ENCODE measurements at places on chromosomes 2 and 18. TPM values are rescaled to one million over a fixed set of nuclear protein-coding genes. Genes with fewer than 3 reads are reported as not detected.
A peak's percentile ranks its signal among the peaks of the same experiment; 100 is the strongest.

- H3K27ac ChIP-seq = peak overlapping the region; percentile 96
- H3K4me3 ChIP-seq = no peak overlapping the region
- peaks cover under 1% of the 10 kb centered on the region for H3K4me1 ChIP-seq
- no peaks in the 10 kb centered on the region for H3K27me3 ChIP-seq
- DNase-seq = no peak
These were observed 36.6 kb downstream of the FEZ2 start for GRCh38 chr2:36561237-36561944.

SNED1 gene
- polyA plus RNA-seq = 5.9 TPM

- H3K4me1 ChIP-seq = no peaks in the 10 kb centered on the region
- no peak overlapping the region for H3K27ac ChIP-seq
- DNase-seq = no peak
- H3K27me3 ChIP-seq = no peaks in the 10 kb centered on the region
These were observed 492.9 kb downstream of the ARHGAP15 start for GRCh38 chr2:143622106-143622505.

GRCh38 chr2:55943466-55943865 is 19.9 kb upstream of the EFEMP1 start:
- no peaks in the 10 kb centered on the region for H3K27me3 ChIP-seq
- no peak overlapping the region for H3K27ac ChIP-seq
- no peaks in the 10 kb centered on the region for H3K4me1 ChIP-seq

DNA sequence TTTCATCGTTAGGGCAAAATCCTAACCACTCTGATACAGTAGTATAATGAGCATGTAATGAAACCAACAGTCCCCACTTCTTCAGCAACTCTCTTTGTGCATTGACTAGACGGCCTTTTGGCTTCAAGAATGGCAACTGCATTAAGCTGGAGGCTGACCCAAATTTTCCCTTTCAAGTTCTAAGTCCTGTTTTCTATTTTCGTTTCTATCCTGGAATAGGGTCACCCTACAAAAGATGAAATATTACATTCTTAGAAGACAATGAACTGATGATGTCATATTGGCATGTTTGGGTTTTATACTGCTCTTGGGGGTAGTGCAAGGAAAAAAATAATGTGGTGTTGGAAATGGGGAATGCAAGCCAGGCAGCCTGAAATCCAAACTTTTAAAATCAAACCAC is 254.4 kb downstream of the ETAA1 start:
- DNase-seq = no peak
- H3K4me1 ChIP-seq = no peaks in the 10 kb centered on the region
- no peak overlapping the region for H3K27ac ChIP-seq
- no peak overlapping the region for H3K4me3 ChIP-seq
- no peaks in the 10 kb centered on the region for H3K27me3 ChIP-seq

DNA sequence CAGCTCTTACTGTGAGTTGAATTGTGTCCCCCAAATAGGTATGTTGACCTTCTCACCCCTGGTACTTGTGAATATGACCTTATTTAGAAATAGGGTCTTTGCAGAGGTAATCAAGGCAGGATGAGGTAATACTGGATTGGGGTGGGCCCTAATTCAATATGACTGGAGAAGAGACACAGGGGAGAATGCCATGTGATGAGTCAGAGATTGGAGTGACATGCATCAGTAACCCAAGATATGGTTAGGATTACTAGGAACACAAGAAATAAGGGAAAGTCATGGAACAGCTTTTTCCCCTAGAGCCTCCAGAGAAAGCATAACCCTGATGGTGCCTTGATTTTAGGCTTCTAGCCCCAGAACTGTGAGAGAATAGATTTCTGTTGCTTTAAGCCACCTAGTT is 37.0 kb upstream of the ATP5MC3 start:
- no peak overlapping the region for H3K4me3 ChIP-seq
- DNase-seq = no peak
- H3K27me3 ChIP-seq = no peaks in the 10 kb centered on the region
- no peak overlapping the region for H3K27ac ChIP-seq
- H3K36me3 ChIP-seq = no peaks in the 10 kb centered on the region
- no peaks in the 10 kb centered on the region for H3K4me1 ChIP-seq

DNA sequence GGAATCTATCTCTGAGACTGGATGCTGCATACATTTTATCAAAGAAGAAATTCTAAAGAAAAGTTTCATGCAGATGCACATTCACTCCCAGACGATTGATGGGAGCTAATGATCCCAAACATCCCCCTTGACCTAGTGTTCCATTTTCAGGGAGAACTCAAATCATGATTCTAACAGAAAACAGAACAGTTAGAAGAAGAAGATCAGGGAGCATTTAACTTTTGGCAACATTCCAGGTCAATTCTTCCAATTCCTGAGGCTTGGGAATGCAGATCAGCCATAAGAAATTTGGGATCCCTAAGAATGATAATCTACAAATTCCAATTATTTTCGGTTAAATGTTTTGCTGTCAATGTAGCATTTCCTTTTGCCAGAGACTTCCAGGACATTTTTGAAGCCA is 96.6 kb downstream of the CPO start:
- H3K36me3 ChIP-seq = no peaks in the 10 kb centered on the region
- DNase-seq = no peak
- H3K4me1 ChIP-seq = no peaks in the 10 kb centered on the region
- H3K4me3 ChIP-seq = no peak overlapping the region
- H3K27me3 ChIP-seq = no peaks in the 10 kb centered on the region

LIPG gene
- polyA plus RNA-seq = 0.03 TPM

- H3K4me3 ChIP-seq = no peak overlapping the region
- H3K4me1 ChIP-seq = no peaks in the 10 kb centered on the region
- no peak overlapping the region for H3K27ac ChIP-seq
- no peak for DNase-seq
These were observed 63.6 kb downstream of the HNRNPLL start for GRCh38 chr2:38539086-38539485.

DNA sequence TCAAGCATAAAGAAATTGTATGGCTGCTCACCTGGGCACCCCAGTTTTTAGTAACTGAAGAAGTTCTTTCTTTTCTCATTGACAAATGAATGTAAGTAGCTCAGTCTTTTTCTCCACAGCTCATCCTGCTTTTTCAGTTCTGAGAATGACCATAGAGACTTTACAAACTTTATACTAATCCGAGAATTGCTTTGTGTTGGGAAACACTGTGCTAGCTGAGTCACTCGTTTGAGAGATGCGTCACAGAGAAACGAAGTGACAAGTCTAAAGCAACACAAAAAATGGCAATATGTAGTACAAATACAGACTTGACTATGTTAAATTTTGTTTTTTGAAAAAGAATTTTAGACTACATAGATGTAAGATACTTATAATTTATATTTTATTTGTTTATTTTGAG is 9.0 kb downstream of the LRRTM4 start:
- H3K27ac ChIP-seq = no peak overlapping the region
- H3K36me3 ChIP-seq = no peaks in the 10 kb centered on the region
- no peak overlapping the region for H3K4me3 ChIP-seq
- no peaks in the 10 kb centered on the region for H3K27me3 ChIP-seq
- no peak for DNase-seq

DNA sequence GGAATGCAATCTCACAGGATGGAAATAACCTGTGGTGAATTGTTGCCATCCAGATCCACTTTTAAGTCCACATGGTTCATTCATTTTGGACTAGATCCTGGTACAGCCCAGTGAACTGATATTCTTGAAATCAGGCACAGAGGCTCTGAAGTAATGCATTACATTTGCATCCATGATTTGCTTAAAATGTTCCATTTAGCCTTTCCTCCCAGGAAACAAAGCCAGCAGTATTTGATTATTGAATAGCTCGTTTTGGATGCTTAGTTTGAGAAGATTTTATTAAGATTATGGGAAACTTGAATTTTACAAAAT is 995.8 kb upstream of the CDH2 start:
- H3K4me1 ChIP-seq = no peaks in the 10 kb centered on the region
- H3K27ac ChIP-seq = no peak overlapping the region
- no peaks in the 10 kb centered on the region for H3K36me3 ChIP-seq
- no peak overlapping the region for H3K4me3 ChIP-seq
- no peak for DNase-seq

- no peak overlapping the region for H3K27ac ChIP-seq
- H3K4me1 ChIP-seq = peaks cover 4% of the 10 kb centered on the region
- no peaks in the 10 kb centered on the region for H3K36me3 ChIP-seq
- H3K27me3 ChIP-seq = no peaks in the 10 kb centered on the region
- peak; percentile 86 for DNase-seq
These were observed 141.9 kb upstream of the LGALSL start for GRCh38 chr2:64311948-64312621.

DNA sequence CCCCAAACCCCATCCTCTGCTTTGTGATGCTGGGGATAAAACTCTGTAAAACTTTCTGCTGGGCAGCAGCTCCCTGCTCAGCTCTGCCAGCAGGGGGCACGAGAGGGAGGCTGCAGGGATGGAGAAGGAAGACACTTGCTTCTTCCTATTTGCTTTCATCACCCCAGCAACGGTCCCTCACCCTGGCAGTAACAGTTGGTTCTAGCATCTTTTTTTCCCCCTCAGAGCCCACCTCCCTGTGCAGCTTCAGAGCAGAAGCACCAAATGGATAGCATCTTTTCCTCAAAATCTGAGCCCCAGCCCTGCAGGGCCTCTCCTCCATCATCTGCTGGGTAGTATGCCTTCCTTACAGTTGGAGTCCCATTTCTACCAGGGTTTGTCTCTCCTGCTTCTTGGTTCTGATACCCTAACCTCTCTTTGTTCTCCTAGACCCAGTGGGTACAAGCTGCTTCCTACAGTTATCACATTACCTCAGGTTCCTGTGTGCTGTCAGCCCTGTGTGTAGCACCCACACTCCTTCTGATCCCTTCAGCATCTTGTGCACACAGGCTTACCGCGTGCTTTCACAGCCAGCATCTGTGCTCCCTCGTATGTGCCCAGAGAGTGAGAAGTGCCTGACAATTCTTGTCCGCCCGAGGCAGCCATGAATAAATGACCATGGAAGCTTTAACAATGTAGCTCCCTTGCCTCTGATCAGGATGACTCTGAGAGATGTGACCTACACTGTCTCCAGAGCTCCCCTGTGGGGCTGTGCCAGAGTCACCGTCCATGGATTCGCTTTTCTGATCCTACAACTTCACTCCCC is 14.5 kb downstream of the CKAP2L start:
- peak; percentile 86 for DNase-seq
- no peak overlapping the region for H3K4me3 ChIP-seq
- no peaks in the 10 kb centered on the region for H3K4me1 ChIP-seq
- no peaks in the 10 kb centered on the region for H3K27me3 ChIP-seq
- no peaks in the 10 kb centered on the region for H3K36me3 ChIP-seq

OR6B2 gene
- not detected for polyA plus RNA-seq

SULT1C2 gene
- polyA plus RNA-seq = not detected

RAD51AP2 gene
- polyA plus RNA-seq = 0.13 TPM

ALLC gene
- polyA plus RNA-seq = 5.3 TPM

SLC19A3 gene
- polyA plus RNA-seq = 1.0 TPM

- no peaks in the 10 kb centered on the region for H3K36me3 ChIP-seq
- DNase-seq = no peak
- peaks cover 1% of the 10 kb centered on the region for H3K27me3 ChIP-seq
- H3K27ac ChIP-seq = no peak overlapping the region
- H3K4me1 ChIP-seq = no peaks in the 10 kb centered on the region
These were observed 15.8 kb downstream of the BOLA3 start for GRCh38 chr2:74131901-74132300.

TYW5 gene
- polyA plus RNA-seq = 2.5 TPM

- no peak overlapping the region for H3K4me3 ChIP-seq
- H3K36me3 ChIP-seq = no peaks in the 10 kb centered on the region
- no peak for DNase-seq
- no peak overlapping the region for H3K27ac ChIP-seq
These were observed 88.0 kb downstream of the COMMD1 start for GRCh38 chr2:61993422-61994024.

DNA sequence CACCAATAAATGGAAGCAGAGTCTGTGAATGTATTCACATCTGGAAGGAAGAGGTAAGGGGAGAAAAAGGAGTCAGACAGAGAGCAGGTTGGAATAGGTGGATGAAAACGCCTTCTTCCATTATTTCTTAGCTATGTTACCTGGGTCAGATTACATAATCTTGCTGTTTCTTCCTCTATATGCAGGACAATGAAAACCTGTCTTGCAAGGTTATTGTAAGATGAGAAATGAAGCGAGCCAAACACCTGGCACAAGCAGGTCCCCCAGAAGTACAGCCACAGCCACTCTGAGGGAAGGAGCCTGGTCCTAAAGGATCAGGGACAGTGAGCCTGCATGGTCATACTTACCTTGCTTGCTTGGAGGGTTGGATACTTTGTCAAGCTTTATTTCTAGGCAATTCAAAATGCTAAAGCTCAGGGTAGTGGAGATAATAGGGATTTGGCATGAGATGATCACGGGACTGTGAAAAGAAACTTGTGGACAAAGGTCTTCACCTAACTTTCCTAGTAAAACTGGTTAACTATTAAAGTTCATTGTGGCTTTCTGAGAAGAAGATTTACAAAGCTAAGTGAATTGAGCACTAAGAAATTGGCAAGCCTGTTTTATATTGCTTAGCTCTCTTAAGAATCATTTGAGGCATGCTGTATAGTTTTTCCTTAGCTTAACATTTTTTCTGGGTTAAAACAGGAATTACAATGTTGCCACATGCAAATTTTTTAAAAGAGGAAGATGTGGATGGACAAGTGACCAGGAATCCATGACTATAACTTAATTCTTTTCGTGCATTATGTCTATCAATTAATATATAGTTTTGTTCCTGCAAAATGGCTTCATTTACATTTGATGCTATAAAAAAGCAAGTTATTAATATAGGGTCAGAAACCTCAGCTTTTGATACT is 15.7 kb upstream of the PLA2R1 start:
- no peaks in the 10 kb centered on the region for H3K4me1 ChIP-seq
- DNase-seq = no peak
- no peaks in the 10 kb centered on the region for H3K27me3 ChIP-seq
- no peaks in the 10 kb centered on the region for H3K36me3 ChIP-seq

KLHL29 gene
- polyA plus RNA-seq = 0.75 TPM

DNA sequence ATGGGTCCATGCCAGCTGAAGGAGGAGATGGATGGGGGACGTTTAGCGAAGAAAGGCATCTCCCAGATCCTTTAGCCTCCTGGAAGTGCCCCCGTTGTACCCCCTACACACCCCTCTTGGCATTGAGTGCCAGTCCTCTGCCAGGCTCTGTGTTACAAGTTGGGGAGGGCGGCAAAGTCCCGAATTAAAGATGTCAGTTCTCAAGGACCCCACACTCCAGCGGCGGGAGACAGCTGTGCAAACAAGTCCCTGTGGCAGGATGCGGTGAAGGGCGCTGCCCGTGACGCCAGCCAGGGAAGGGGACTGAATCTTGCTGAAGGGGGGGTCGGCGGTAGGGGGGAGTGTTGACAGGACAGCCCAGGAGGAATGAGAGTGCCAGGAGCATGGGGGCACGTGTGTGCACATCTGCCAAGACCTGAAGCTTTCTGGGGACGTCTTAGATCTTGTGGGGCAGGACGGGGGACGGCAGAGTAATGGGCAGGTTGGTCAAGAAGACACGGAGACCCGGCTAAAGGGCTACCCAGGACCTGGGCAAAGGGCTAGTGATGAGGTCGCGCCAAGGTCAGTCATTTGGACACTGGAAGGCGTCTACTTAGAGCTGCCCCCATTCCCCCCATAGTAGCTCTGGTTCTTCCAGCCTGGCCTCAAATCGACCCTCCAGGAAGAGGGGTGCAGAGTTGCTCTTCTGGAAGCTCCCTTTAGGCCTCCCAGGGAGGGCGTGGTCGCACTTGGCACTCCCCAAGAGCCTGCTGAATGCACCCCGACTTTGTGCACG is 2.8 kb upstream of the CTDSP1 start:
- H3K4me1 ChIP-seq = no peaks in the 10 kb centered on the region
- DNase-seq = peak; percentile 91
- H3K27me3 ChIP-seq = no peaks in the 10 kb centered on the region
- H3K27ac ChIP-seq = peak overlapping the region; percentile 97
- peak overlapping the region; percentile 88 for H3K4me3 ChIP-seq
- H3K36me3 ChIP-seq = no peaks in the 10 kb centered on the region

SLC4A3 gene
- polyA plus RNA-seq = 3.0 TPM

GRCh38 chr18:55794288-55795052 is 206.5 kb upstream of the TCF4 start:
- no peak overlapping the region for H3K27ac ChIP-seq
- no peaks in the 10 kb centered on the region for H3K4me1 ChIP-seq
- H3K4me3 ChIP-seq = no peak overlapping the region
- DNase-seq = no peak
- H3K27me3 ChIP-seq = no peaks in the 10 kb centered on the region

All from aorta (tissue), 5 donors.